Stimulated activated CD4-positive, alpha-beta T cell treated with anti-CD3 and anti-CD28 coated beads, Interleukin-2, amount 100 ng/mL, for 24 hours (primary cell): ENCODE measurements at places on chromosomes 2 and 18.

- no peak for DNase-seq
Observed at GRCh38 chr2:70766357-70767078, 1.5 kb downstream of the ADD2 start.

- DNase-seq = no peak
Observed at GRCh38 chr18:49052891-49053644, 102.3 kb upstream of the SMAD7 start.

GRCh38 chr18:44709307-44710126, 28.8 kb downstream of the SETBP1 start:
- DNase-seq = no peak

DNA sequence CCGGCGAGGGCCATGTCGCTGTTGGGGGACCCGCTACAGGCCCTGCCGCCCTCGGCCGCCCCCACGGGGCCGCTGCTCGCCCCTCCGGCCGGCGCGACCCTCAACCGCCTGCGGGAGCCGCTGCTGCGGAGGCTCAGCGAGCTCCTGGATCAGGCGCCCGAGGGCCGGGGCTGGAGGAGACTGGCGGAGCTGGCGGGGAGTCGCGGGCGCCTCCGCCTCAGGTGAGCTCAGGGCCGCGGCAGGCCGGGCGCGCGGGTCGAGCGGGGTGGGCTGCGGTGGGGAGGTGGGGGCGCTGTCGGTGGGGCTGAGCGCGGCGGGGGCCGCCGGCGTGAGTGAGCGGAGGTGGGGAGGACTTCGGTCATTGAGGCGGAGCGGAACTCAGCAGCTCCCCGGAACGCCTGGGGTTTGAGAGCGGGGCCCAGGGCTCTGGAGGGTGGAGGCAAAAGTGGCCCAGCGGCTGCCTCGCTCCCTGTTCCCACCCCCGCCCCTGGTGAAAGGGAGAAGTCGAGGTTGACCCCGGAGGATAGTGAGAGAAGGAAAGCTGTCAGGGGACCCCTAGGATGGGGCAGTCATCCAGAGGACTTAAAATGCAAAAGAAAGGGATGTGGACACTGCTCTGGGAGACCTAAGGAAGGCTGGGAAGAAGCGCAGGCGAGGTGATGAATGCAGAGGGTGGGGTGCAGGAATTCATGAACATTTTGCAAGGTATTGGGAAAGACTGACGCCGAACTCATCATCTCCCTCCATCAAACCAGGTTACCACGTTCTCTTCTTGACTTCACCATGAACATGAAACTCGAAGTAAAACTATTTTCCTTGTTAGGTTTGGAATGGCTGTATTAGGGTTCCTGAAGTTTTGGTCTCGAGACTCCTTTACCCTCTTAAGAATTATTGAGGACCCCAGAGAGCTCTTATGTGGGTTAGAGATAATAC, 633 bp downstream of the MALT1 start:
- peak; percentile 55 for DNase-seq

- DNase-seq = no peak
Observed at GRCh38 chr18:48308755-48309575, 100.2 kb downstream of the ZBTB7C start.

DNA sequence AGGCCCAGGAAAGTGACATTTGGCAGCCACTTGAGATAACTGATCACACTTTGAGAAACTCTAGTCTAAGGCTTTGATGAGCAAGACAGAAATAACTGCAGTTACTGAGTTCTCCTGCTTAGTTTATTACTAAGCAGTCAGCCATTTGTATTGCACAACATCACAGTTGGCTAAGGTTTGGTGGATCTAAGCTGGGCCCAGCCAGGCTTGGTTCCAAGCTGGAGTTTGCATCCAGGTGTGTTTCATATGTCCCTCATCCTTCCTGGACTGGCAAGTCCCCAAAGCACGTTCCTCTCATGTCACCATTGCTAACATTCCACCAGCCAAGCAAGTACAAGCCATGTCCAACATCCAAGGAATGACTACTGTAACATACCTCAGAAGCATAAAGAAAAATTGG, 71.3 kb upstream of the ZNF532 start:
- no peak for DNase-seq

DNA sequence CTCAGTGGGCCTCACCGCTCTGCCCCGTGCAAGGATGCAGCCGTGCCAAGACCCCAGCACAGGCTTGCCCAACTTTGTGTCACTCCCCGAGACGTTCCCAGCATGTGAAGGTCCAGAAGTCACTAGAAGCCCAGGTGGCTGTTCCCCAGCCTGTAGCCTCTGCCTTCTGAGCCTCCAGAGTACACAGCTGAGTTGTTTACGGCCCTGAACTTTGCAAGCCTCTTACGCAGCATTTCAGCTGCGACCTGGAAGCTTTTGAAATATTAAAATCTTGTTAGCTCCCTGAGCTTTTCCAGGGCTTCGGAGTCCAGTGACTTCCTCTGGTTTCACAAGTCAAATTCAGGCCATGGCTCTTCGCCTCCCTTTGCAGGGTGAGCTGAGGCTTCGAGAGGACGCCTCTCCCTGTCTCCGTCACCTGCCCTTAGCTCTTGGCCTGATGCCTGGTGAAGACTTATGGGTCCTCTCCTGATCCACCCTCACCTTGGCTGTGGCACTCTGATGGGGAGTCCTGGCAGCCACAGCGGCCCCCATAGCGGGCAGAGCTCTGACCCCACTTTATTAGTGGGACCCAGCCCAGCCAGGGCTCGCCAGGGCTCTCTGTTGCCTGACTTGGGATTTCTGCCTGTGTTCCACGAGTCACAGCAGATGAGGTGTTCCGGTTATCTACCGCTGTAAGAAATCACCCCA, 76.5 kb upstream of the HPCAL1 start:
- DNase-seq = no peak

GRCh38 chr2:36618381-36618780, 20.4 kb upstream of the FEZ2 start:
- no peak for DNase-seq
